CD4-positive, alpha-beta T cell treated with Interleukin-15 for 4 hours (primary cell): ENCODE measurements at places on chromosomes 1 and 21.

GRCh38 chr1:27981145-27981544 lies 21.4 kb downstream of the XKR8 start:
- DNase-seq = no peak

DNA sequence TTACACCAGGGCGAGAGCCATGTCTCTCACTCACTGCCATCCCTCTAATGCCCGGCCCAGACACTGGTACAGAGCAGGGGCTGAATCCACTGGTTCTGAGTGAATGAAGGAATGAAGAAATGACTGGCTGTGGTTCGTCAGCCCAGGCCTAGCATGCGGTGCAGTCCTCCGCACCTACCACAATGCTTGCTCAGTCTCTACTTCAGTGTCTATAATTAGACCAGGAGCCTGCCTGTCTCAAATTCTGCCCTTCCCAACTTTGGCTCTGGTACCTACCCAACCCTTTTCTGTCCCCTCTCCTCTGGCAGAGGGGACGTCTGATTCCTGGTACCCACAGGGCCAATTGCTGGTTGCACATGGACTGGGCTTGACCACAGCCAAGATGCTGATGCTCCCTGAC lies 118.2 kb upstream of the GRIK3 start:
- no peak for DNase-seq

- DNase-seq = no peak
These were observed 9.2 kb downstream of the TNFRSF9 start for GRCh38 chr1:7931446-7931812.

- no peak for DNase-seq
These were observed 431.0 kb downstream of the DPYD start for GRCh38 chr1:97489834-97490233.

- peak; percentile 1 for DNase-seq
These were observed 33.3 kb upstream of the PGBD5 start for GRCh38 chr1:230459465-230459864.

- no peak for DNase-seq
These were observed 9.6 kb upstream of the RIMKLA start for GRCh38 chr1:42370876-42371549.
